ENCODE measurements at places on chromosomes 7 and 10.

- no peak for DNase-seq
Observed at GRCh38 chr10:16689227-16689626, 128.0 kb downstream of the RSU1 start.

DNA sequence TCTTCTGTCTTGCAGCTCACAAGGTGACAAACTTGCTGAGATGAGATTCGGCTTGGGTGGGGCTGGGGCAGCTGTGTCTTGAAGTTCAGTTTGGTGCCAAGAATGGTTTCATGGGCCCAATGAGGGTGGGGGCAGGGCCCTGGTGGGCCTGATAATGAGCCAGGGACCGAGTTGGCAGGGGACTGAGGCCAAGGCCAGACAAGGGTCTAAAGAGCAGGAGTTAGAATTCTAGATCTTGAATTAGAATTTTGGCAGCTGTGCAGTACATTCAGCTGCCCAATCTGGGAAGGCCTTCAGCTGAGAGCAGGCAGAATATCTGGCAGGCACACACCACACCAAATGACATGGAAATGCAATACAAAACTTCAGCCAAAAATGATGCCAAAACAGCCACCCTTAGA, 1.5 kb upstream of the JAZF1 start:
- DNase-seq, result no peak

DNA sequence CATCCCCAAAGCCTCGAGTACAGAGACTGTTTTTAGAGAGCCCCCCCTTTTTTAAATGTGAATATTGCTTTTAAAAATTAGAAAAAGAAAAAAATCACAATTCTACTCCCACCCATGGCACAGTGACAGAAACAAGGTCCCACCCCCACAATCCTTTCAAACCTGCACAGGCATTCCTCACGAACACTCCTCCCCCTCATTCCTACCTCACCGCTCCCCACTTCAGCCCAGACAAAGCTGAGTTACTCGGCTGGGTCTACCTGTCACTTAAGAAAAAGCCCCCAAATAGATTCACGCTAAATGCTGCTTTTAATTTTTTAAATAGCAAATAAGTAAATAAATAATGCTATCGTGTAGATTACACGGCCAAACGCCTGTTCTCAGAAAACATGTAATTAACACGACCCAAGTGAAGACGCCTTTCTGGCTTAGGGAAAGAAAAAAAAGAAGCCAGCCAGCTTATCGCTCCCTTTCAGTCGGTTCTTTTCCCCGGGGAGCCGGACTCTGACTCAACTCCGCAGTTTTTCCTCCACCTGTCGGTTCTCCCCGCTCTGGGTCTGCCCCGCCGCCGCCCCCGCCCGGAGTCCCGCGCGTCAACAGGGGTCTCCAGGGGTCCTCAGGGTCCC, 739 bp downstream of the MPP7 start:
- peak; percentile 62 for DNase-seq

- no peak for DNase-seq
Observed at GRCh38 chr7:47366211-47366610, 215.7 kb downstream of the TNS3 start.

DNA sequence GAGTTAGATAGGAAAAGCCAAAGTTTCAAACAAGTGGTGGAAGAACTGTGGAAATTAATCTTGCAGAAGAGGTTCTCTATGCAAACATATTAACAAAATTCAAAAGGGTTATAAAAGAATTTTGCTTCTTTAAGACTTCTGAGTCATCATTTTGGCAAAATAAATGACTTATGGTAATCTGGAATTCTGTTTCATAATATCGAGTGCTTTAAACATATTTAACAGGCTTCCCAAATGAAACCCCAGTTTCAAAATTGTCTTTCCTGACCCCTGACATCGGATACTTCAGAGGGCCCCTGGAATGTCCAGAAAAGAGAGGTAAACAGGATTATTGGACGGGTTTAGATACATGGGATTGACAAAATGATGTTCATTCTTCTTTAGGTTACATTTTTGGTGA, 444.6 kb downstream of the HTR7 start:
- DNase-seq, result no peak

- peak; percentile 34 for DNase-seq
Observed at GRCh38 chr7:27220440-27220955, 20.6 kb upstream of the HOXA13 start.

DNA sequence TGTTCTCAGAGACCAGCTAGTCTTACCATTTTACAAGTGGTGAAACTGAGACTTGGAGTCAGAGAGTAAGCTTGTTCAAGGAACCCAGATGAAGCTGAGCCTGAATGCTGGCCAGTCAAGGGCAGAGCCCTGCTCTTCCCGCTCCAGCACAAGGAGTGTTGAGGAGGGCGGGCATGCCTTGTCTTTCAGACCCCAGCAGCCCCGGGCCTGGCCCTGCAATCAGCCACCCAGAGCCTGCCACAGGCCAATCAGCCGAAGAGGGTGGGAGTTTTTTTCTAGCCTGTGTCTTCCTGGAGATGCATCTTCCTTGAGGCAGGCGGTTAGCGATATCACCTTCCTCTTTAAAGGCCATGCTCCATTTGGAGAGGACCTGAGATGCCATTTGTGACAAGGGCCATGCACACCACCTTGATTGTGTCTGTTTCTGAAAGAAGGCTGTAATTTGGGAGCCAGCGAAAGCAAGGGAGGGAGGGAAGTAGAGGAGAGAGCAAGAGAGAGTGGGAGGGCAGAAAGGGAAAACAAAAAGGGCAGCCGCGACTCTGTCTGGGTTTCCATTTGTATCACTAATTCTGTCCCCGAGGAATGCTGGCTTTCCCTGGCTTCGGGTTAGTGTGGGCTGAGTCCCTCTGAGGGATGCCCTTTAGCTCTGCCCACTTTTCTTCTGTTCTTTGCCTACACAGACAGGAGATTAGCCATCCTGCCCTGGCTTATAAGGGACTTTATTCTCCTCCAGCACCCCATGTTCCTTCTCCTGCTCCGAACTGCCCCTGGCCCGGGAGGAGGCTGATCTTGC, 8.0 kb downstream of the CDH23 start:
- DNase-seq, result no peak

GRCh38 chr7:72053292-72053691, 358.8 kb downstream of the CALN1 start:
- peak; percentile 5 for DNase-seq

DNA sequence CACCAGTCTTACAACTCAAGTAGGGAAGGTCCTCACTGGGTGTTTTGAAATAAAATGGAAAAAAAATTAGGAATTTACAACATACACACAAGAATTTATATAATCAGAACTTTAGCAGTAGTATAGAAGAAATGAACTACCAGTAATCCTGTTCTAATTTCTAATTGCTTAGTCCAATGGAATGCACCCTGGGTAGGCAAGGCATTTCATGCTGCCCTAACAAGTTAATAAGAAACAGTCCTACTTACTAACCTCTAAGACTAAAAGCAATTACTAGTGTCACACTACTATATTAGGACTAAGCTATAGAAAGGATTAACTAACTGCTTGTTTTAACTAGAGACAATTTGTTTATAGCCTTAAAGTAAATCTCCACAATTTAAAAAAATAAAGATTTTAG, 158.1 kb downstream of the BTAF1 start:
- no peak for DNase-seq

DNA sequence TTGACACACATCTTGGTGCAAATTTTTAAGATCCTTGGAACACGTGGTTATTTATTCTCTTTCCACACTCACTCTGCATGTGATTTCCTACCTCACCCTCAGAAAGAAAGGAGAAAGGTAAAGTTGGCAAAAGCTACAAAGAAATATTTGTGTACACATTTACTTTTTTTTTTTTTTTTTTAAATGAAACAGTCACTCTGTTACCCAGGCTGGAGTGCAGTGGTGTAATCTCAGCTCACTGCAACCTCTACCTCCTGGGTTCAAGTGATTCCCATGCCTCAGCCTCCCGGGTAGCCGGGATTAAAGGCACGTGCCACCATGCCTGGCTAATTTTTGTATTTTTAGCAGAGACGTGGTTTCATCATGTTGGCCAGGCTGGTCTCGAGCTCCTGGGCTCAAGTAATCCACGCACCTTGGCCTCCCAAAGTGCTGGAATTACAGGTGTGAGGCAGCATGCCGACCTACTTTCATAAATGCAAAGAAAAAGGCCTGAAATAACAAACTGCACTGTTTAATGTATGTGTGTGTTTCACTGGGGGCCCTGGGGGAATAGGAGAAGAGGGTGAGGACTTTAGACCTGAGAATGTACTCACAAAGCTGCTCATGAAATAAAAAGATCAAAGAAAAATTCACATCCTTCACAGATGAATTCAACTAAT, 71.6 kb upstream of the GRID1 start:
- DNase-seq, result no peak

DNA sequence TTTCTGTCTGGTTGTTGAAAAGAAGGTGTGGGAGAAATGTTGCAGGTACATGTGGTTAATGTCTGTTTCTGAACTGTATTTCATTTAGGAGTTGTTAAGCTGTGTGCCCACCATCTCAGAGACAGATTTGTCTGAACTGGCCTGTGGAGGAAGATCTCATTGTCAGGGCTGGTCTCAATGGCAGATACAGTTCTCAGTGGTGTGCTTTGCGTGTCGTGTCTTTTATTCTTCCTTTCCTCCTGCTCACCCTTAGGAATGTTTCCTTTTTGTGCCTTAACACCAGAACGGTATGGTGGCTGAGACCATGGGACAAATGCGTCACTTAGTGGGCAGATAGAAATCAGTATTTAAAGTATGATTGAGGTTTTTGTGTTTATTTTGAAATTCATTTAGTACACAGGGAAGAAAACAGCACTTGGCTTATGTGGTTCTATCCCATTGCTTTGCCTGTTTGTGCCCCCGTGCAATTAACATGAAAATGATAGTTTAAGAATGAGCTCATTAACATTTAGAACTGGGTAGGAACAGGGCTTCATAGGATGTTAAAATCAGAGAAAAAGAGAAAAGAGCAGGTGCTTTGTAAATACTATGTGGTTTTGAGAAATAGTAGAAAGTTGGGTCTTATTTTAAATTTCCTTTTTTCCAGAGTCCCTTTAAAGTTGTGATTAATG, 112.6 kb downstream of the AUTS2 start:
- no peak for DNase-seq

DNA sequence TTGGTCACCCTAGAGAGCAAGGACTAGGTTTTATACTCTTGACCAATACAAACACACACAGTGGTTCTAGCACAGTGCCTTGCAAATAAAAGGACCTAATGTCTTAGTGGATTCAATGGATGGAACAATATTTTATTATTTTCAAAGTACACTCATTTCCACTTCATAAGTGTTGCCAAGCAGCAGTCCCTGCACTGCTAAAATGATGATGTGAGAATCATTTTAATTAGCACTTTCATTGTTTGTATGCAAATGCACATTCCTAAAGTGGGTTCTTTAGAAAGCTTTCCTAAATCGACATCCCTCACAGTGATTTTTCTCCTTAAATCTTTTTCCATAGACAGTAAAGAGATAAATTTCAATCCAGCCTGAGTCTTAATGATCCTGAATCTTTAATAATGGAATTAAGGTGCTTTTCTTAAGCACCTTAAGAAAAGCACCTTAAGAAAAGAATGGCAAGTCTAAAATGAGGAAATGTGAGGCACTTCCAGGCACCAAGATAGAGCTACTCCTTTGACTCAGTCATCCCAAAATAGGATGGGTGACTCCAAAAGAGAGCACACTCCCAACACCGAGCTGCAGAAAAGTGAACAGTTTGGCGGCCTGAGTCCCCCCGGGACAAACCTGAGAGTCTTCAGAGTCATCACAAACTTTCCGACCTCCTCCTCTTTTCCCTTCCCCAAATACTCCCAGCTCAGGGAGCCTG, 84.5 kb downstream of the SORBS1 start:
- DNase-seq, result no peak

GRCh38 chr7:69736126-69736810, 138.0 kb downstream of the AUTS2 start:
- no peak for DNase-seq

DNA sequence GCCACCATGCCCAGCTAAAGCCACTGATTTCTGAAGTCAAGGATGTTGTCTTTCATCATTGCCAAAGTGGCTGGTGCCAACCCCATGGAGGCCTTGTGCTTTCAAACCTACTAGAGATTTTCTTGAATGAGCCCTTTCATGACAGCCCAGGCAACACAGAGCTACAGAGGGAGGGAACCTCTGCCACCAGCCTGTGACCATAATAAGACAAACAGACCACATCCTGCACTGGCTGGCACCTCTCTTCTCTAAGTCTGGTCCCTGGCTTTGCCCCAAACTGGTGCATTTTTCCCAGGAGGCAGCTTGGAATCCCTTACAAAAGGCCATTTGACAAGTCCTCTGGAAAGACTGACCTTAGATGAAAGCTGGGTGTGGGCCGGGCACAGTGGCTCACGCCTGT, 348.8 kb downstream of the GALNT17 start:
- DNase-seq, result no peak

GRCh38 chr10:132589015-132589414, 51.4 kb downstream of the INPP5A start:
- DNase-seq, result no peak

GRCh38 chr7:129612112-129613015, 844 bp downstream of the NRF1 start:
- no peak for DNase-seq

DNA sequence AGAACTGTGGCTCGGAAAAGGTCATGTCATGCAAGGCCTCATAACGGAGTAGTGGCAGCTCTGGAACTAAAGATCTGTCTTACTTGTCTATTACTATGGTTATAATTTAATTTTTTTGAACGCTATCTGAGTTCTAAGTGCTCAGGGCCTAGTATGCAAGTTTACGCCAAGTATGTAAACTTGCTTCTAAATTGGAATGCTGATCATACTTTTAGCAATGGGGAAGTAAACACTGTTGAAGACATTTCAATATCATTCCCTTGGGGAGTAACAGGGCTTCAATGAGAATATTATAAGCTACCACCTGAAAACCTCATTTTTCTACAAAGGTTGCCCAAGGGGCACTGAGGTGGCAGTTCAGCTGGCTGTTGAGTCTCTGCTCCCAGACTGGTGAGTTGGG, 69.5 kb upstream of the NFKB2 start:
- no peak for DNase-seq

DNA sequence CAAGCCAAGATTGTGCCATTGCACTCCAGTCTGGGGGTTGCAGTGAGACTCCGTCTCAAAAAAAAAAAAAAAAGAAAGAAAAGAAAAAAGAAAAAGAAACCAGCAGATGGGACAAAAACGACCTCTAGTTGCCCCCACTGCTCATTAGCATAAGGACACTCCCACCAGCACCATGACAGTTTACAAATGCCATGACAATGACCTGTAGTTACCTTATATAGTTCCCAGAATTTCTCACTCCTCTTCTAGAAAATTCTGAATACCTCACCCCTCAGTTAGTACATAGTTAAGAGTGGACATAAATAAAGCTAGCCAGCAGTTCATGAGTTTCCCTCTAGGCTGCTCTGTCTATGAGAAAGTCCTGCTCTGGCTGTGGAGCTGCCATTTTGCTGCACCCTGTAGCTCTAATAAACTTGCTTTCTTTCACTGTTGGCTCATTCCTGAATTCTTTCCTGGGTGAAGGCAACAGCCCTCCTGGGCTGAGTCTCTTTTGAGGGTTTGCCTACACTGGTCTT, 276.8 kb upstream of the AKR1E2 start:
- no peak for DNase-seq

- DNase-seq, result no peak
Observed at GRCh38 chr7:40202851-40203250, 68.0 kb downstream of the SUGCT start.

DNA sequence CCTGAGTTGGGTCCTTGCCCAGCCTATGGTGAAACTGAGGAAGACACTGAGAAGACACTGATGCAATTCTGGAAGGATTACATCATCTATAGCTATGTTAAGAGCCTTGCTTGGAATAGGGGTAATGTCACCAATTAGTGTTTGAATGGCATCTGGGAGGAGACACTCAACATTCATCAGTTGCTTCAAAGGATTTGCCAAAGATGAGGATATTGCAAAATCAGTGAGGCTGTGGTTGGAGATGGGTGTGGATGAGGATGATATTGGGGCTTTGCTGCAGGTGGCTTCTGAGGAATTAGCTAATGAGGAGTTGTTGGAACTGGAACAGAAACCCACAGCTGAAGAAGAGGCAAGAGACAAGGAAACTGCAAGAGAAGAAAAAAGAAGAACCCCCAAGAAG, 146.7 kb upstream of the SP4 start:
- no peak for DNase-seq
